Inflammatory macrophage treated with lipopolysaccharide for 1 hour (primary cell): ENCODE measurements at places on chromosomes 5 and 9.
A peak's percentile ranks its signal among the peaks of the same experiment; 100 is the strongest.

DNA sequence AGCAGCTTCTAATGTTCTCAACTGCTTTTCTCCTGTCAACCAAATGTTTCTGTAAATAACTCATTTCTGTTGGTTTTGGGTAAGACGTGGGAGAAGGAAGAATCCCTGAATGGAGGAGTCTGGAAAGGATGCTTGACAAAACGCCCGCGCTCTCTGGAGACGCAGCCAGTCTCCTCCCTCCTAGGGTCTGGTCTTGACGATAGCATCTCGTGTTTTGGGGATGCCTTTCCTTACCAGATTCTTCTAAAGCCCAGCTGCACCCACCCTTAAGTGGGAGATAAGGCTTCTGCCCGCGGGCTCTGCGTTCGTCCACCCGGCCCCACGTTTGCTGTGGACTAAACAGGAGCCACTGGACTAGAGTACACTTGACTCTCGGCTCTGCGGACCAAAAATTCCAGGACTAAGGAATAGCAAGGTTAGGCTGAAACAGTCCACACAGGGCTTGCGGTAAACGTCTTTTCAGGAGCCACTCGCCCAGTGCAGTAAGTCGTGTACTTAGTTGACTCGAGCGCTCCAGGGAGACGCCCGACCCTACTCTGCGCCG is 491 bp upstream of the CTSL start:
- no peak for DNase-seq

DNA sequence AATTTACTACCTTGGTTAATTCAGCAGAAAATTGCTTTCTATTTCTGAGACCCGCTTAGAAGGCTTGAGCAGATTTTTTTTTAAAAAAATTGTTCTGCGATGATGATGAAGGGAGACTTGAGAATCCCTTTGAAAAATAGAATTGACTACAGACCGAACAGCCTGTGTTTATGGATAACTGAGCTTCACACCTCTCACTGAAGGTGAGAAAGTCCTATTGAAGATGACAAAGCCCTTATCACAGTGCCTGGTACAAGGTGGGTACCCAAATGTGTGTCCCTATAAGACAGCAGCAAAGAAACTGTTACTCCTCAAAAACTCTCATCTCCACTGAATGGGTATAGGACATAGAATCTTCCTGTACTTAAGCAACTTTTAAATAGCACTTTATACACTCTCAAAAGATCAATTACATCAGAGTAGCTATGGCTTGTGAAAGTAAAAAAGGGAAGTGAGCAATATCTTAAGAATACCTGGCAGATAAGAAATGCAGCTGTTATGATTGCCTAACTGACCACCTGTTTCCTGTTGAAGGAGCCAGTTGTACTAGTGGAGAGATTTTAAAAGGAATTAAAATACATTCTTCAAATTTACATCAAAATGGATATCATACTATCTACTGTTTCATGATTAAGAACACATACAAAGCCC is 419.7 kb downstream of the CHSY3 start:
- DNase-seq: no peak

DNA sequence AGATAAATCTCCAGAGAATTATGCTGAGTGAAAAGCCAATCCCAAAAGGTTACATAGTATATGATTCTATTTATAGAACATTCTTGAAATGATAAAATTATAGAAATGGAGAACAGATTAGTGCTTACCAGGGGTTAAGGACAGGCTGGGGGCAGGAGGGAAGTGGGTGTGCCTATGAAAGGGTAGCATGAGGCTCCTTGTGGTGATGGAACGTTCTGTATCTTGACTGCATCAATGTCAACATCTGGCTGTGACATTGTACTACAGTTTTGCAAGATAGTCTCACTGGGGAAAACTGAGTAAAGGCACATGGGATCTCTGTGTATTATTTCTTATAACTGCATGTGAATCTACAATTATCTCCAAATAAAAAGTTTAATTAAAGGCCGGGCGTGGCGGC is 22.3 kb downstream of the ORM2 start:
- peak; percentile 13 for DNase-seq

DNA sequence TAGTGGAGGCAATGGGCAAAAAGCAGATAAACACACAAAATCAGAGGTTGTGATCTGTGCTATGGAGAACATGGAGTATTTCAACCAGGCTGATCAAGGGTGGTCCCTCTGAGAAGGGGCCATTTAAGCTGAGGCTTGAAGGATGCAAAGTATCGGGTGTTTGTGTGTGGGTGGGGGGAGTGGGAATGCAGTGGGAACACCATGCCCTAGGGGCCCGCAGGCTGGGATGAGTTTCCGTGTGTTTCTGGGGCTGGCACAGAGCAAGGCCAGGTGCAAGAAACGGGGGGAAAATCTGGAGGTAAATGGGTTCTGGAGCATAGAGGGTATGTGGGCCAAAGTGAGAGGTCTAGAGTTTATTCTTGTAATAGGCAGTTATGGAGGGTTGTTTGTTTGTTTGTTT is 13.8 kb upstream of the LARP1 start:
- DNase-seq: no peak

GRCh38 chr9:22240619-22241018 is 206.0 kb upstream of the DMRTA1 start:
- peak; percentile 57 for DNase-seq

GRCh38 chr5:96565582-96566265 is 96.5 kb upstream of the CAST start:
- no peak for DNase-seq

DNA sequence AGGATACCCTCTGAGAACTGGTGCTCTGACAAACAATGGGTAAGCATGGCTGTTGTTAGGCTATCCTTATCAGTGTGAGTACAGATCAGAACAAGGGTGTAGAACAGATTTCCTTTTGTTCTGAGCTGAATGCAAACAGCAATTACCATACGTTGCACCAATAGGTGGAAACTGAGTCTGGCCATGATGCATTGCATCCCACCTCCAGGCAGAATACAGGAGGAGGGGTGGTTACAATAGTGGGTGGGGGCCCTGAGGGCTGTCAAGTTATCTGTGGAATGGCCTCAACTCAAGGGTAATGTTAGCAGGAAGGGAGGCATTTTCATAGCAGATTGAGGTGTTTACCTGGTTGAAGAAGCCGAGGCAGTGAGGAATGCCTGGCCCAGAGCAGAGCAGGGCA is 54.3 kb upstream of the GLRX start:
- no peak for DNase-seq

DNA sequence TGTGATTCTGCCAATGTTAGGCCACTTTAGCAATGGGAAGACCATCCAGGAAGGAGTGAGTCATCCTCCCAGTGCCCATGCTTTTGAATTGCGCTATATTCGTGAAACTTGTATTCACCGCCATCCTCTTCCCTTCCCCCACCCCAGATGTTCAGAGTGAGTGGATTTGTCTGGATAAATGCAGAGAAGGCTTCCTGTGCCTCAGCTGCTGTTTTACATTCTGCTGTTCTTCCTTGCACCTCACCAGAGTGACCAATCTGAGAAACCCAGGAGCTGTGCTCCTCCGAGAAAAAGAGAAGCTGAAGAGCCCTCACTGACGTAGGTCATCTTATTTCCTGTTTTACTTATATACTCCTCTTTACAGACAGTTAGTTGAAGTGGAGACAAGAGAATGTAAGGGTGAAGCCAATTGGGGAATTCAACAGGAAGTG is 24.6 kb upstream of the SVEP1 start:
- peak; percentile 78 for DNase-seq

- DNase-seq: no peak
These were observed 19.8 kb downstream of the TDRD7 start for GRCh38 chr9:97431549-97432143.

GRCh38 chr9:14096258-14096922 is 217.6 kb downstream of the NFIB start:
- no peak for DNase-seq

DNA sequence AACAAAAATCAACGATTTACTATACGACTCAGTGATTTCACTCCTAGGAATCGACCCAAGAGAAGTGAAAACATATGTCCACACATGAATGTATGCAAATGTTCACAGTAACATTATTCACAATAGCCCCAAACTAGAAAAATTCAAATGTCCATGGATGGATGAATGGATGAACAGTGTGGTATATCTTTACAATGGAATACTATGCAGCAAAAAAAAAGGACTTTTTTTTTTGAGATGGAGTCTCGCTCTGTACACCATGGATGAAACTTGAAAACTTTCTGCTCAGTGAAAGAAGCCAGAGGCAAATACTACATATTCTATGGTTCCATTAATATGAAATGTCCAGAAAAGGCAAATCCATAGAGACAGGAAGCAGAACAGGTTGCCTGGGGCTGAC is 233.8 kb downstream of the ROR2 start:
- no peak for DNase-seq

- DNase-seq: no peak
These were observed 17.4 kb downstream of the C9orf153 start for GRCh38 chr9:86242071-86242470.

- DNase-seq: no peak
These were observed 330.7 kb downstream of the CAAP1 start for GRCh38 chr9:26561928-26562327.

DNA sequence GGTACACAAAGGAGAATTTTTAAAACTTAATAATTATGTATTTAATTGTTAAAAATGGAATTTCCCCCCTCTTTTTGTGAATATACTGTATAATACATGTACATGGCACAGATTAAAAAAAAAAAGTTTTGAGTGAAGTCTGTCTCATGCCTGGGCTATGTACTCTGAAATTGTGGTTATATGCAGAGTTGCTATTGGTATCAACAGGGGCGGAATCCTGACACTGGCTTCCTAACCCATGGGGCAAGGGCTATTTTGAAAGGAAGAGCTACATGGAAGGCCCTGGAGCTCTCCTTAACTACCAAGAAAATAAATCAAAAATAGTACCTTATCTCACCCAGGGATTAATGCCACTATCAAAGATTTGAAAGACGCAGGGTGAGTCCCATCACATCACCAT is 865 bp upstream of the FAM193B start:
- DNase-seq: no peak

- no peak for DNase-seq
These were observed 156.8 kb downstream of the MACROH2A1 start for GRCh38 chr5:135242021-135242865.

GRCh38 chr9:28967226-28967625 is 1393.9 kb upstream of the C9orf72 start:
- DNase-seq: no peak

DNA sequence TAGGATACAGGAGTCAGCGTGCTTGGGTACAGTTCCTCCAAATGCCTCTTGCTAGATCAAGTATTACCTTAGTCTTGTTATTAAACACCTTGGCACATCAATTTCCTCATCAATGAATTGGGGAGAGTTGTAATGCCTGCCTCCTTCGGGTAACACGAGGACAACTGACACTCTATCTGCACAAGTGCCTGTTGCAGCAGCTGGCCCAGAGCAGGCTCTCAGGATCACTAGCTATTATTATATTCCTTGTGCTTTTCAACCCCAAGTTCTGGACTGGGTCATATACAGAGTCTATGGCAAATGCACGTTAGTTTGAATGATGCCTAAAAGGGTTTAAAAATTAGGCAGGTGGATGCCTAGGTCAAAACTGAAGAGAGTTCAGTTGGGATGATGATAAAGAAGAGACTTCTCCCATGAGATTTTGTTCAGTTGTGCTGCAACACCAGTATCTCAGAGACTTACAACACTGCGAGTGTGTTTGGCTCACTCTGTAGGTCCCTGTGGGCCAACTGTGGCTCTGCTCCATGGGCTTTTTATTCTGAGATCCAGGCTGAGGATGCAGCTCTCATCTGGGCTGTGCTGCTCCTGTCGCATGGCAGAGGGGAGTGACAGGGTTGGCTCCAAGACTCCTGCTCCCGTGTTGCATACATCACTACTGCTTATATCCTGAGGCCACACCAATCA is 41.1 kb upstream of the TEX48 start:
- no peak for DNase-seq

DNA sequence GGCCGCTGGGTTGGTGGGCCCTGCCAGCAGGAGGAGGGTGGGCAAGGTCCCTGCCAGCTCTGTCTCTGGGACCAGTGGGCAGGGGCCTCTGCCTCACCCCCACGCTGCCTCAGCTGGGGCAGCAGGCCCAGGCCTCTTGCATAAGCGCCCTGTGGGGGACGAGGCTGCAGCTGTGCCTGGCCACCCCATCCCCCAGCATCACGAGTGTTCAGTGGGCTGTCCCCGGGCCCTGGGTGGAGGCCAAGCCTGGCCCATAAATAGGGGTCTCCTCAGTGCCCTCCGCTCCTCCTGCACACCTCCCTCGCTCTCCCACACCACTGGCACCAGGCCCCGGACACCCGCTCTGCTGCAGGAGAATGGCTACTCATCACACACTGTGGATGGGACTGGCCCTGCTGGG is at the start of gene PTGDS:
PTGDS (plus strand) TSS at position 282 of the 400 bp plus-strand sequence; CDS start at position 357, 75 bp downstream.
- DNase-seq: no peak

DNA sequence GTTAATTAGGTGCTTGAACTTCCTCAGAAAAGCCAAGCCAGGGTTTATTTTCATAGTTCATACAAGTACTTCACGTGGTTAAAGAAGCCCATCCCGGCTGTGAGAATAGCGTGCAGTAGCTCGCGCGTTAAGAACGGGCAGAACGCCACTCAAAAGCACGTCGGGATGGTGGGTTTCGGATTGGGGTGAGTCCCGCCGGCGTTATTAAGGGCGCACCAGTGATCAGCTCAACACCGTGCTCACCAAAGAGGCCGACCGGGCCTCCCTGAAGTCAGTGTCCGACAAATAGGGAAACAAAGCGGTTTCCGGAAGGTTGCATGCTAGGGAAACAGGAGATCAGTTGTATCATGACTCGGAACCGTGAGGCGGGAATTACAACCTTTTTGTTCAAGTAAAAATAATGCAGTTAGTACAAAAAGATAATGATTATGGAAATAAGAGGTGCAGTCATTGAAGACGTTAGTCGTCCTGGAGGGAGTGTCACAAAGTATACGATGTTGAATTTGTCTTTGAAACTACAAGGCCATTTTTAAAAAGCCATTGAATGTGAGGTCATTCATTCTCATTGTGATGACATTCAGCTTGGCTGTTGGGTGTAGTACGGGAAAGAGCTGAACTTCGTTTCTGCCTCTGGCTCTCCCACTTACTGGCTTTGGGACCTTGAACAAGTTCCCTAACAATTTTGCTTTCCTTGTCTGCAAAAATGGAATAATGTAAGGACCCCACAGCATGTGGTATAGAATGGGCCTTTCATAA is 992 bp downstream of the SETD9 start:
- DNase-seq: peak; percentile 52

GRCh38 chr5:775961-776861 is 8.3 kb downstream of the ZDHHC11B start:
- DNase-seq: no peak

- DNase-seq: no peak
These were observed 6.4 kb downstream of the ISCA1 start for GRCh38 chr9:86275962-86276361.

GRCh38 chr9:87557996-87558395 is 60.3 kb downstream of the DAPK1 start:
- no peak for DNase-seq

DNA sequence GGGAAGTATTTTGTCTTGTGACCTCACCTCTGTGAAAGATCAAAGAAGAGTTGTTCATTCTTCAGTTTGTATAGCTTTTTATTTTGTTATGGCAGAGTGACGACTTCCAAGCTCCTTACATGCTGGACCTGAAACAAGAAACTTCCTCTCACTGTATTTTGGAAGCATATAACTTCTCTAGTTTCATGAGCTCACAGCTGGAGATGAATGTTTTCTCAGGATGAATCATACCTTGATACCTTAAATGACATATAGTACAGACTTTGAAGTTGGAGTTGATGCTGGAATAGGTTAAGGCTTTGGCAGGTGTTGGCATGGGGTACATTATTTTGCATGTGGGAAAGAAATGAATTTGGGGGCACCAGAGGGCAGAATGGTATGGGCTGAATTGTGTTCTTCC is 112.5 kb downstream of the SLC25A46 start:
- DNase-seq: no peak
